ENCODE measurements at places on chromosomes 2 and 18. TPM values are rescaled to one million over a fixed set of nuclear protein-coding genes. Genes with fewer than 3 reads are reported as not detected.
A peak's percentile ranks its signal among the peaks of the same experiment; 100 is the strongest.

GRCh38 chr2:179751163-179751809 lies 110.1 kb downstream of the ZNF385B start:
- no peak overlapping the region for H3K27ac ChIP-seq
- no peaks in the 10 kb centered on the region for H3K36me3 ChIP-seq
- no peaks in the 10 kb centered on the region for H3K27me3 ChIP-seq
- no peak for DNase-seq

The MERTK gene
- total RNA-seq = 0.12 TPM

The IL36G gene
- total RNA-seq = not detected

- no peak overlapping the region for H3K27ac ChIP-seq
- peaks cover 20% of the 10 kb centered on the region for H3K27me3 ChIP-seq
Observed at GRCh38 chr18:58361212-58361611, 267.7 kb downstream of the ALPK2 start.

The CCBE1 gene
- total RNA-seq = not detected

The HOXD10 gene
- not detected for total RNA-seq

- DNase-seq = no peak
- no peaks in the 10 kb centered on the region for H3K36me3 ChIP-seq
- no peaks in the 10 kb centered on the region for H3K4me1 ChIP-seq
Observed at GRCh38 chr2:236997069-236997715, 88.5 kb upstream of the COPS8 start.

- H3K27ac ChIP-seq = peak overlapping the region; percentile 100
- peak overlapping the region; percentile 100 for H3K4me3 ChIP-seq
- peaks cover 11% of the 10 kb centered on the region for H3K36me3 ChIP-seq
Observed at GRCh38 chr2:225040856-225041206, 1.4 kb downstream of the DOCK10 start.

DNA sequence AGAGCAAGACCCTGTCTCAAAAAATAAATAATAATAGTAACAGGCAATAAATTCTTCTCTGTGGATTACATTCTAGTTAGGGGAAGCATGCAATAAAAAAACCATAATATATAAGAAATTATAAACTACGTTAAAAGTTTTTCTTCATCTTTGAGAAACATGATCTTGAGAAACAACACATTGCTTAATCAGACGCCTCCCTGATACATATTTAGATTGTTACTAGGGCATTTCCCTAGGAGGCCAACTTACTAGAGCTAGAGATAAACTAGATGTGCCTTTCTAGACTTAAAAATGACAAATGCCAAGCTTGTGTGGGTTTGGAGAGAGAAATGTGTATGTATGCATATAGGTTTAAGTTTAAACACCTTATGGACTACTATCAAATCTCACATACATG lies 76.3 kb upstream of the GALNT5 start:
- peaks cover 21% of the 10 kb centered on the region for H3K27me3 ChIP-seq
- DNase-seq = no peak
- peaks cover 3% of the 10 kb centered on the region for H3K4me1 ChIP-seq
- no peak overlapping the region for H3K27ac ChIP-seq
- H3K4me3 ChIP-seq = no peak overlapping the region

DNA sequence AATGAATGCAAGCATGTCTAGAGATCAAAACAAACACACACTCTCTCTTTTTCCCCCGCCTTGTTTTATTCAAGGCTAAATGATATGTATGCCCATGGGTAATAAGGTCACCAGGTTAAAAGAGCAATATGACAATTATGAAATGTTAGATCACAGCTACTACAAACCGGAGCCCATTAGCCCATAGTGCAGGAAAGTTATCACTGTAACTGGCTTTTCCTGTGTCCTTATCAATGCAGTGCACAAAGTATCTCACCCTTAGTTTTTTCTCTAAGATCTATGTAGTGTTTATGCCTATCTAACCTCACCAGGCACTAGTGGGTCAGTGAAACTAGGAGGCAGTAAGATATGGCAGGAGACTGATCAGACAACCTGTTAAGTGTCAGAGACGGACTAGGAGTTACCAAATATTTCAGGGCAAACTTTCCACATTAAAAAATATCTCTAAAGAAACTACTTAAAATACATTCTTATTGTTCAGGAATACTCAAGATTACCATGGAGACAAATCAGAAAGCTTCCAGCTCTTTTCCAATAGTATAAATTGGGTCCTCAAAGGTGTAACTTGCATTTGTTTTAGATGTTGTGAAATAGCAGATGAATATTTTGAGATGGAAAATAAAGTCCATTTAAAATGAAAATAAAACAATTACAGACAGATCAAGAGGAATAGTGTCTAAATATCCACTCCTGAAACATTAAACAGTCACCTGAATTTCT lies 282.2 kb downstream of the EXOC6B start:
- no peak overlapping the region for H3K4me3 ChIP-seq
- DNase-seq = no peak
- no peaks in the 10 kb centered on the region for H3K27me3 ChIP-seq
- no peaks in the 10 kb centered on the region for H3K36me3 ChIP-seq

DNA sequence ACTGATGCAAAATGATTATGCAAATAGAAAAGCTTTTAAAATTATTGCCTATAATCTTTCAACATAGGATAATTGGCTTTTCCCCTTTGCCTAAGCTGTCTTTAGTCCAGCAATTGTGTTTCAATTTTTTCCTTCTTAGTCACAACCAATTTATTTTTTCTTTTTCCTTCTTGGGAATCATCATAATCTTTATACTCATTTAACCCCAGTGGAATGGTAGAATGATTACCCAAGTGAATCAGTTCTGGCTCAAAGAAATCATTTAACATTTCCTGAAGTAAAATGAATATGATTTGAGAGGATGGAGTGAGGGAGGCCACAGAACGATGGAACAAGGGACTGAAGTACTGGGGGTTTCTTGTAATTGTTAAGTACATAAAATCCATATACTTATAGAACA lies 93.0 kb upstream of the CRIM1 start:
- no peaks in the 10 kb centered on the region for H3K36me3 ChIP-seq
- H3K4me3 ChIP-seq = no peak overlapping the region
- H3K4me1 ChIP-seq = no peaks in the 10 kb centered on the region
- H3K27me3 ChIP-seq = no peaks in the 10 kb centered on the region

The CNGA3 gene
- not detected for total RNA-seq

DNA sequence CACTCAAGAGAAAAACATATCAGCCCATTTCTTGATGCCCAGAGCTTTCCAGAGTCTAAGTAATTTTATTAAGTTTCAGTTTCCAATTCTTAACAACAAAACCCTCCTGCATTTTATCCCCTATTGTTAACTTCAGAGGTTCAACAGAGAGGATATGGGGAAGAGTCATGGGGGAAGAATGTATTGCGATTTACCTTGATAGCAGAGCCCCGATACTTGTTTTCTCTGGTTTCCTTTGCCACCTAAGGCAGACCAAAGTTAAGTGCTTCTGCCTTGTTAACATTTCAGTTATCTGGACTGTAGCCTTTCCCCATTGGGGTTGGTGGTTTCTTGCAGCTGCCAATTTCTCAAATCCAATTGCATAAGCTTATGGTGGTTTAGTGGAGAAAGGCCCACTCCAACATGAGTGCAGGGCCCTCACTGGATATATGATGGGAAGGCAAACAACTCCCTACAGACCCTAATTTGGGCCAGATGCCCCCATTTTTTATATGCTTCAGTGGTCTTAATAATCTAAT lies 82.0 kb upstream of the ITGB6 start:
- H3K4me3 ChIP-seq = no peak overlapping the region
- H3K27ac ChIP-seq = peak overlapping the region; percentile 66
- DNase-seq = no peak
- no peaks in the 10 kb centered on the region for H3K27me3 ChIP-seq
- peaks cover 6% of the 10 kb centered on the region for H3K36me3 ChIP-seq
- peaks cover 21% of the 10 kb centered on the region for H3K4me1 ChIP-seq

The LBX2 gene
- not detected for total RNA-seq

DNA sequence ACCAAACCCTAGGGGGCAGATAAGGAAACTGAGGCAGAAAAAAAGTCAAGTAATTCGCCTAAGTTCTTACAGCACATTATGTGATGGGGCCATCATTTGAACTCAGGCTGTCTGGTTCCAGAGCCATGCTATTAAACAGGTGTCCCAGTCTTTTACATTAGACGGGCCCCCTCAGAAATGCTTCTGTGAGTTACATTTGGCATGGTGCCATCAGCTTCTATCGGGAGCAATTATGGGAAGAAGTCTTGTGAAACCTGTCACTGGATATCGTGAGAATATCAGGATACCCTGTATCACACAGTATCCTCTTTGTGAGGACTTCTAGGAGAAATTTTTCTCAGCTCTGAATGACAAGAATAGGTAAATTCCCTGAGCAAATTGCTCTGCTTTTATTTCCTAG lies 143.7 kb upstream of the NOSTRIN start:
- no peaks in the 10 kb centered on the region for H3K27me3 ChIP-seq
- no peaks in the 10 kb centered on the region for H3K36me3 ChIP-seq
- DNase-seq = no peak
- no peak overlapping the region for H3K27ac ChIP-seq
- H3K4me1 ChIP-seq = peaks cover 2% of the 10 kb centered on the region

Data from T-helper 17 cell (primary cell).